ENCODE measurements at places on chromosomes 7 and 10.

DNA sequence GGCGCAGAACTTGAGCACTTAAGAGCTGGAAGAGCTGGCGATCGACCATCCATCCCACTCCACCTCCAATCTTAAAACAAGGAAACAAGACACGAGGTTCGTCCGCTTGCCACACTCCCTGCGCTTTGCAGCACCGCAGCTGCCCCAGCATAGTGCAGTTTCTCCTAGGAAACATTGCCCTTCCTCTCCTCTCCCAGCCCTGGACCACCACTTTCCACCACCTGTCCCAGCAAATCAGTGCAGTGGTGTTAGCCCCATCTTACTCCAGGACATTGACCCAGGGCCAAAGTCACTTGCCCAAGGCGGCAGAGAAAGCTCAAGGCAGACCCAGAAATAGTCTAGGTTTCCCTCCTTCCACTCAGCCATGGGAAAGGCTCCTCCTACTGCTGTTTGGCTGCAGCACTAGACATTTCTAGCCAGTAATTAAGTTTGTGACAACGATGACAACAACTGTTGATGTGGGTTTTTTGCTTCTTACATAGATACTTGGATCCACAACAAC, 1.5 kb upstream of the PARD3 start:
- no peak for DNase-seq

- no peak for DNase-seq
These were observed 87.6 kb upstream of the AFAP1L2 start for GRCh38 chr10:114491933-114492332.

DNA sequence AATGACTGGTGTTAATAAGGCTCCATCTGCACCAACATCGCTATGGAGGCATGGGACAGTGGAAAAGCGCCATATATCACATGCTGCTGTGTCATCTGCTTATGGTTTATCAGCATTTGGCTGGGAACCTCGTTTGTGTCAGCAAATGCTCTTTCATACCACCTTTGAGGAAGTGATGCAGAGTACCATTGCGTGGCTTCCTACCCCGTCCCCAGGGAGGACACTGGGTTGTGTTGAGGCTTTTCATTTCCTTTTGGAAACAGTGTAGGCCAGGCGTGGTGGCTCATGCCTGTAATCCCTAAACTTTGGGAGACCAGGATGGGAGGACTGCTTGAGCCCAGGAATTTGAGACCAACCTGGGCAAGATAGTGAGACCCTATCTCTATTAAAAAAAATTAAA, 6.8 kb downstream of the TACR2 start:
- peak; percentile 60 for DNase-seq

DNA sequence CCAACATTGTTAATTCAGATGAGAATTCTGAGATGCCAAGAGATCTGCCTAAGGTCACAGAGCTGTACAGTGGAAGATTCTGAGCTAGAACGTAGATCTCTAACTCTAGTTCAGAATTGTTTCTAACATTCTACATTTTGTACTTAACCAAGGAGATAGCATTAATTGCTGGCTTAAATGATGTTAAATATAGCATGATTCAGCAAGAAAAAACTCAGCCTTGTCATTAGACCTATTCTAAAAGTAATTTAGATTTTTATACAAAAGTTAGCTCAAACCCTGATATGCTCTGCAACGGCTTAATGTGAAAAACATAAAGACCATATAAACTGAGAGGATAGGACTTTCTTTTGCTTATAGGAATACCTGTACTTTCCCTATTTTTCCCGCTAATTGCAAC, 3.4 kb upstream of the CCDC71L start:
- no peak for DNase-seq

GRCh38 chr7:24755541-24756407, 1.5 kb downstream of the GSDME start:
- peak; percentile 44 for DNase-seq

- DNase-seq, result peak; percentile 18
These were observed 21.7 kb upstream of the MACC1 start for GRCh38 chr7:20238754-20239324.

GRCh38 chr7:98286093-98286539, 4.6 kb downstream of the BRI3 start:
- peak; percentile 70 for DNase-seq

DNA sequence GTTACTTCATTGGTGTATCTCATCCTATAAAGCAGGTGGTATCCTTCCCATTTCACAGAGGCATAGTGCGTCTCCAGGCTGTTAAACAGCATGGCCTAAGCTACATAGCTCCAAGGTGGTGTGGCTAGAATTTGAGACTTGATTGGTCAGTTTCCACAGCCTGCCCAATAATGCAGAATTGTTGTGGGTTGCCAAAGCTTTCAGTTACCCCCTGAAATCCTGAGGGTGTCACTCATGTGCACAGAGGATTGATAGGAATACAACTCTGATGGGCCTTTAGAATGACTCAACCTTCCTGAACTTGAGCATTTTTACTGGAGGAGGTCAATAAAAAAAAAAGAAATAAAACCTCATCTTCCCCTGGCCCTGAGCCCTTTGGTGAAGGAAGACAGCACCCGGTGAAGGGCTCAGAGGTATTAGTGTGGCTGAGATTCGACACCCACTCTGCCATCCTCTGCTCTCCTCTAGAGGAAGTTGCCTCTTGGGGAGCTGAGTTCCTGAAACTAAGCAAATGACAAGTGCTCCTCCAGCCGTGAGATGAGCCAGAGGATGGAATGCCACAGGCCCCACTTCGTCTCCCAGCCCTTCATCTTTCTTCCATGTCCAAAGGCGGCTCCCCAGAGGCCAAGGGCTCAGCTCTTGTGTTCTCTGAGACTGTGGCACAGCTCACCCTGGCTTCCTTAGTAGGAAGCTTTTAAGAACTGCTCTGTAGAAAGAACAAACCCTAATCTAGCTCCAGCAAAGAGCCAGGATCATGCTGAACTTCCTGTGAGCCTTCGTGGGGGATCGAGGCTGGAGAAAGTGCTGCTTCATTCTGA, 1.0 kb downstream of the ACSL5 start:
- DNase-seq, result peak; percentile 35

DNA sequence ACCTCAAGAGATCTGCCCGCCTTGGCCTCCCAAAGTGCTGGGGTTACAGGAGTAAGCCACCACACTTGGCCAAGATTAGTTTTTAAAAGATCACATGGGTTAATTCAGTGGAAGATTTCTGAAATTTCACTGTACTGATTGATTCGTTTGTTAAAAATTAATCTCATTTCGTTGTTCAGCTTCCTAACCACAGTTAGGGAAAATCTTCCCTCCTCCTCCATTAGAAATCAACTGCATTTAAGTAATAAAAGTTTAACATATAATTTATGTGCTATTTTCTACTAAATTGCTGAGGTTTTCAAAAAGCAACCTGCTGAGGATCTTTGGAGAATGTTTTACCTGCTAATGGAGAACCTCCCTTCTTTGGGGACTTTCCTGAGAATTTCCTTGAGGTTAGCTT, 522.4 kb downstream of the GATA3 start:
- no peak for DNase-seq

GRCh38 chr7:90900628-90901356, 304.7 kb downstream of the CDK14 start:
- no peak for DNase-seq

- no peak for DNase-seq
These were observed 15.8 kb downstream of the C10orf71 start for GRCh38 chr10:49314806-49315205.

All from CD4-positive, alpha-beta T cell treated with Interleukin-15 for 1 hour (primary cell).